ENCODE measurements at places on chromosomes 4 and X.
A peak's percentile ranks its signal among the peaks of the same experiment; 100 is the strongest.

DNA sequence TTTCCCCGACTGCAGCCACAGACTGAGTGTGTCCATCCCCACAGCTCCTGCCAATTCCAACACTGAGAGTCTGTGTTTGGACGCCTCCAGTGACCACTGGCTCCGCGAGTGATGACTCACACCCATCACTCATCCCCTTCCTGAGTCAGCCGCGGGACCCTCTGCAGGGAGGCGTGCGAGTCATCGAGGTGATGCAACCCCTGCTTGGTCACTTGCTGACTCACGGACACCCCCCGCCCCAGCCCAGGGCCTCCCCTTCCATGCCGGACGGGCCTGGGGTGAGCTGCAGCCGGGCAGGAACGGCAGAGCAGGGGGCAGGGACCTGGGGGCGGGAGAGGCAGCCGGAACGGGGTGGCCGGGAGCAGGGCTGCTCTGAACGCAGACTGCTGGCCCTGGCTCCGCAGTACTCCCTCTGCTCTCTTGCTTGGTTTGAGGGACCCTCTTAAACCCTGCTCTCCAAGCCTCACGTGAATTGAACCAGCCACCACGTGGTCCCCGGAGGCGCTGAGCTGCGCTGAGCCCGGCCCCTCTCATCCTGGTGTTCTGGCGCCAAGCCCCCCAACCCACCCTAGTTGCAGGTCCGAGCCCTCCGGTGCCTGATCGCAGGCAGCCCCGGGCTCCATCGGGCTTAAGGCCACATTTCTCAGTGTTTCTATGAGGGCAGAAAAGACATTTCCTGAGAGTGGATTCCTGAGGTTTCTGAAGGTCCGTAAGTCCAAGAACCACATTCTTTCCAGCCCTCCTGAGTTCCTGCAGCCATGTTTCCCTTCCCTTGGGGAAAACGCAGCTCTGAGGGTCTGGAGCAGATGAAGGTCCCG is 32.4 kb downstream of the FGFRL1 start:
- DNase-seq, result no peak

GRCh38 chr4:185139736-185140135 is 3.3 kb upstream of the SLC25A4 start:
- no peak for DNase-seq

DNA sequence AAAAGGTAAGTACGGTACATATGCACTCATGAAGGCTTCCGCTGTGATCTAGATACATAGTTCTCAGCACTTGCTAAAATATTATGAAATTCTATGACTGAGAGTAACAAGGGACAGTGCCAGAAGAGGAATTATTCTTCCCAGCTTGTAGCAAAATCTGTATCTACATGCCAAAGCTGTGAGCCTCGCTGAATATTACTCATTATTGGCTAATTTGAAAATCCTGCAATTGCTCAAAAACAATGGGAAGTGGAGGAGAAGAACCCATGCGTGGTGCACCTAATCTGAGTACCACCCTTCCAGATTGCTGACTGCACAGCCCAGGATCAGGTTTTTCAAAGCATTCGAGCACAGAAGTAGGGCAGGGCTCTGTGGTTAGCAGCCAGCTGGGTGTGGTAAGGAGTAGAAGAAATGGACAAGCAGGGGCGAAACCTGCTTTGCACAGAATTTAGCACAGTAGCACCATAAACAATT is 17.4 kb upstream of the PDCL2 start:
- DNase-seq, result no peak

GRCh38 chrX:40096395-40097091 is 1.2 kb downstream of the BCOR start:
- peak; percentile 29 for DNase-seq

- DNase-seq, result no peak
Observed at GRCh38 chrX:65630771-65631170, 36.7 kb upstream of the MSN start.

DNA sequence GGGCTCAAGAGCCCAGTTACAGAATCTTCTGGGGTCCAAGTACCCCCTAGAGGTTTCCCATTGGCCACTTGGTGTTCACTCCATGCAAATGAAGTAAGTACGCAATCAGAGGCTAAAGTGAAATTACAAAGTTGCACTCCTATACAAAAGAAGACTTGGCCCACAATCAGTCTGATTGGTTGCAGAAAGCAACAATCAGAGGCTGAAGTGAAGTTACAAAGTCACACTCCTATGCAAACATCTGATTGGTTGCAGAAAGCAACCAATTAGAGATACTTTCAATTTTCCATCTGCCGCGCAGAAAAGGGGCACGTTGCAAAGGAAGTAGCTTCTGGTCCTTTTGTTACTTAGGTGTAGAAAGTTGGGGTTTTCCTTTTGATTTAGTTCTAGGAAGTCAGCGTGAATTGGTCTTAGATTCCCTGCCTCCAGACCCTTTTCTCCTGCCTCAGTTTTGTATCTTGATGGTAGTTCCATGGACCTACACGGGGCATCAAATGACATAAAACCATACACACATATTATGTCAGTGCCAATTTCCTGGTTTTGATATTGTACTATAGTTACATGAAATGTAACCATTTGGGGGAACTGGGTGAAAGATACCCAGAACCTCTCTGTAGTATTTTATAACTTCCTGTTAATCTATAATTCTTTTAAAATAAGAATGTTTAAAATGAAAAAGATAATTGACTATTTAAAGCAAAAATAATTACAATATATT is 12.4 kb upstream of the PIN4 start:
- peak; percentile 9 for DNase-seq

GRCh38 chrX:2715066-2715600 is 24.0 kb downstream of the CD99 start:
- no peak for DNase-seq

GRCh38 chr4:83732114-83732635 is 196.3 kb downstream of the GPAT3 start:
- DNase-seq, result no peak

GRCh38 chrX:148314876-148315275 is 185.5 kb upstream of the AFF2 start:
- DNase-seq, result no peak

GRCh38 chr4:40924096-40924792 is 174.5 kb downstream of the NSUN7 start:
- DNase-seq, result peak; percentile 48

GRCh38 chr4:158182736-158183135 is 9.9 kb upstream of the GASK1B start:
- no peak for DNase-seq

GRCh38 chr4:6538575-6538974 is 36.4 kb upstream of the MAN2B2 start:
- DNase-seq, result no peak

- DNase-seq, result no peak
Observed at GRCh38 chr4:185263419-185263818, 54.0 kb downstream of the SNX25 start.

DNA sequence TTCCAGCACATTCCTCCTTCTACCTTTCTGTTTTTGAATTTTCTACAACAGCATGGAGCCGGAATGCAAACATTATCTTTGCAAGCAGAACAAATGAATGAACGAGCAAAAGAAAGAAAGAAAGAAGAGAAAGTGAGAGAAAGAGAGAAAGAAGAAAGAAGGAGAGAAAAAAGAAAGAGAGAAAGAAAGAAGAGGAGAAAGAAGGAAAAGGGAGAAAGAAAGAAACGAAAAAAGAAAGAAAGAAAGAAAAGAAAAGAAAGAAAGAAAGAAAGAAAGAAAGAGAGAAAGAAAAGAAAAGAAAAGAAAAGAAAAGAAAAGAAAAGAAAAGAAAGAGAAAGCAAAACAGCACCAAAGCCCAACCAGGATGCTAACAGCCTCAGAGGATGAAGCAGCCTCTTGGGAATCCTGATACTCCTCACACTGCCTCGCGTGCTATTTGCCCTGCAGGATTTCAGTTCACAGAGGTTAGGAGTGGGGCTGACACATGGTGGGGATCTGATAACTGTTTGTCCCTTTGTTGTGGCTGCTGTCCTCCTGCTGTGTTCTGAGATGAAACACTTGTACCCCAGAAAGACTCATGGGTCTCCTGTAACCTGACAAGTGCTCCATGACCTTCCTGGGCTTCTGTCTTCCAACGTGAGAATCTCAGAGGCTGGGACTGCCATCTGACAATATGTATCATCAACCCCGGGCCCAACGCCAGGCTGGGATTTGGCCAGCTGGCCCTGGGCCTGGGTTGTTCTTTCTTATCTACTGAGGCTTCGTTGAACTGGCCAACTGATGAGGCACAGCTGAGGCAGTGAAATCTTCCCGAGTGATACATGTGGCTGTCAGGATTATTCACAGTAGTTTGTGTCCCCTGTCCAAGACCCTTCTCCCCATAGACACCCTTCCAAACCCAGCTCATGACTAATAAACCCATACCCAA is 61.0 kb downstream of the SEPSECS start:
- DNase-seq, result no peak

- no peak for DNase-seq
Observed at GRCh38 chr4:92035666-92036065, 268.1 kb upstream of the GRID2 start.

DNA sequence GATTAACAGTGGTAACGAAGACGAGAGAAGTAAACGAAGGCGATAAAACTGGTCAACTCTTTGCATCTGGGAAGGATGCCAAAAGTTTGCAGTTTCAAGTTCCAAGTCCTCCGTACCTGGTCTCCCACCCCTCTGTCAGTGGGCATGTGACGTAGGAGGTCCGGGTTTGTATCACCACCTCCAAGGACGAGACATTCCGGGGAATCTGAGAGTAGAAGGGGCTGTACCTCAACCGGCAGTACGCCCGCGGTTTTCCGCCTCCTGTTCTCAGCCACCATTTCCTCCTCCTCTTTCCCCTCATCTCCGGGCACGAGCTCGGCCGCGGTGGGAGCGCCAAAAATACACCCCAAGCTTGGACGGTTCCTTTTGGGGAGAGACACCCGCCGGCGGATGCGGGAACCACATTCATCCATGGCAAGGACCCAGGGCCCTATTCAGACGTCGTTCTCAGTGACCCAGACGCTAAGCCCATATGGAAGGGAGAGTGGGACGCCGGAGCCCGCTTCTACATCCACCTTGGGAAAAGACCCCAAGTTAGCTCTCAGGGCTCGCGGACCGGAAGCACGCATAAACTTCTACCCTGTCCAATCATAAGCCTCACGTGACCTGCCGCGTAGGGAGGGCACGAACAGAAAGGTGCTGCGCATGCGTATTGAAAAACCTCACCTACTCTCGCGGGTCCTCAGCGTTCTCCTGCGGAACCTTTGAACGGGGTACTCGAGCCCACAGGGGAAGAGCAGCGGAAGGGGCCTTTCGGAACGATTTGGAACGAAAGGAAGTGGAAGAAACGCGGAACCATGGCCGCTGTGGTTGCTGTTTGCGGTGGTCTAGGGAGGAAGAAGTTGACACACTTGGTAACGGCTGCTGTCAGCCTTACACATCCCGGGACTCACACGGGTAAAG is at the start of the genes HELQ and MRPS18C:
HELQ (minus strand) TSS at position 543 of the 903 bp plus-strand sequence; CDS start at position 413, 130 bp downstream.
MRPS18C (plus strand) TSS at position 778 of the 903 bp plus-strand sequence; CDS start at position 798, 20 bp downstream.
- peak; percentile 89 for DNase-seq

- no peak for DNase-seq
Observed at GRCh38 chr4:173801876-173802661, 272.0 kb upstream of the HAND2 start.

- no peak for DNase-seq
Observed at GRCh38 chr4:137952116-137952515, 290.0 kb downstream of the SLC7A11 start.

GRCh38 chr4:105306820-105307219 is 160.1 kb downstream of the TET2 start:
- DNase-seq, result no peak

DNA sequence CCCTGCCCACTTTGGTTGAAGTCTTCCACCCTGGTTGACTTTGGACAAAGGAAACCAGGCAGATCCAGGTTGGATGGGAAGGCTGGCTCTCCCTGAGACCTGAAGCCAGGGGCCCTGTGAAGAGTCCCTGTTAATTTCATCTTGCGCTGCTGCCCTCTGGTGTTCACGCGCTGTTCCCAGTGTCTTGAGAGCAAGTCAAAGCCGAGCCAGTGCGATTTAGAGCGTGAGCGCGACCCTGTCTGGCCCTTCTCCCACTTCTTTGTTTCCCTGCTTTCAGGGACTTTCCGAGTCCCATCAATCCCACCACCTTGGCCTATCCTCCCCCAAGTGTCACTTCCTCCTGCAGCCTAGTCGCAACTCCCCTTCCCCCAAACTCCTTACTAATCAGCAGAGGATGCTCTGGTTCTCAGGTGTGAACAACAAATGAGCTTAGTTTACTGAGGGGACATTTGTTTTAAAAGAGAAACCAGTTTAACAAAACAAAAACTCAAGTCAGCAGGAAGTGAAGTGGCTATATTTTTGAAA is 25.8 kb upstream of the CHRNA9 start:
- DNase-seq, result peak; percentile 89

DNA sequence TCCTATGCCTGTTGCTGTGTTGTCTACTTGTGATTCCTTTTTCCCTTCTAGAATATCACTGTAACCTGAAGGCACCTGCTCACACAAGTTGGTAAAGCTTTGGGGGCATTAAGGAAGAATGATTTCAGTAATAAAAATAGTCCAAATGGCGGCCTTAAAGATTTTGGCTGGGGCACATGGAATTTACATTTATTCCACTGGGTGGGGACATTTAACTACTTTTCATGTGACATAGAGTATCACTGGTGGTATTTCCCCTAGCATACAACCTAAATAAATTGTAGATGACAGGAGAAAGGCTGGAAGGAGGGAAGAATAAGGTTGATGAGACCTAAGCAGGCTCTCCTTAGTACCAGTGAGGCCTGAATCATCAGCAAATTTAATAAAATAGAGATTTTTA is 121.8 kb upstream of the EDA2R start:
- no peak for DNase-seq

DNA sequence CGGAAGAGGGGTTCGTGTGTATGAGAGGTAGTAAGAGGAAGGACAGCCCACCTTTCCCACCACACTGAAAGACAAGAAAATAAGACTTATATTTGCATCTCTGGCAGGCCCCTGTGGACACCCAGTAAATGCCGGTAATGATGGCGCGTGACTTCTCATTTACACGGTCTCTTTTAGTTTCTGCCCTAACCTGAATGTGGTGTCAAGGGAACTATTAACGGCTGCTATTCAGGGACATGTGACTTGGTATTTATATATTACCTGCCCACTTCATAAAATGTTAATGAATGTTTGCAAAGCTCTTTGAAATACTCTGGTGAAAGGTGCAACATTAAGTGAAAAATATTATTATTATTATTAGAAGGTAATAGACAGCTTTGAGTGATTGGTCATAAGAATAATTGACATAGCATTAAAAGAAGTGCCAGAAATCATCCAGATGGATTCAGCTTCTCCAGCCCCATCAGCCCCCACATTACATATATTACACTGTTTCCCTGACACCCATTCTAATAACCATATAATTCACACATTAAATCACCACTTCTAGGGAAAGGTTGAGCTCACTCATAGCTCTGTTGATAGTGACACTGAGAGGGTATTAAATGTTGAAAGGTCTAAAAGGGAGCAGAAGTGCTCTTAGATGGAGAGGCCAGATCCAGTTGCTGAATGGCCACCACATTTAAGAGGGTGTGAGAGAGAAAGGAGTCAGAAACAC is 83.0 kb upstream of the BEND4 start:
- no peak for DNase-seq

GRCh38 chr4:119540249-119540648 is 88.4 kb downstream of the PDE5A start:
- DNase-seq, result no peak

DNA sequence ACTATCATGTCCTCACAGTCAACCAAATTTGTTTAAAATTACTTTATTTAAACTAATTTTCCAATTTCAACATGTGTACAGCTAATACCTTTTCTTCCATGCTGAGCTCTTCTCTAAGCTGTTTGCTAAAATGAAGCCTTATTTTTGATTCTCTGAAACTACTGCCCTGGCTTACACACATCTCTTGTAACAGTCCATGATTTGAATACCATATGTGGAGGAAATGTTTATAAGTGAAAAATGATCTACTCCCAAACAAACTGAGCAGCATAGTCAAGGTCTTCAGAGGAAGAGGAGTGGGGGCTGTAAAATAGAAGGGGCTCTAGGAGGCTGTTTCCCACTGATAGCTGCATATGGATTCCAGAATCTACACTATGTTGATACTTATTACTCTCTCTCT is 188.7 kb downstream of the ANKRD50 start:
- DNase-seq, result no peak

GRCh38 chrX:41406201-41406600 is 40.9 kb upstream of the NYX start:
- DNase-seq, result no peak

Measured in activated T-helper 1 cell treated with anti-CD3 and anti-CD28 coated beads, Interleukin-2, amount 50 U/mL, for 16 hours (primary cell).